ENCODE measurements at places on chromosomes 1 and 21.

DNA sequence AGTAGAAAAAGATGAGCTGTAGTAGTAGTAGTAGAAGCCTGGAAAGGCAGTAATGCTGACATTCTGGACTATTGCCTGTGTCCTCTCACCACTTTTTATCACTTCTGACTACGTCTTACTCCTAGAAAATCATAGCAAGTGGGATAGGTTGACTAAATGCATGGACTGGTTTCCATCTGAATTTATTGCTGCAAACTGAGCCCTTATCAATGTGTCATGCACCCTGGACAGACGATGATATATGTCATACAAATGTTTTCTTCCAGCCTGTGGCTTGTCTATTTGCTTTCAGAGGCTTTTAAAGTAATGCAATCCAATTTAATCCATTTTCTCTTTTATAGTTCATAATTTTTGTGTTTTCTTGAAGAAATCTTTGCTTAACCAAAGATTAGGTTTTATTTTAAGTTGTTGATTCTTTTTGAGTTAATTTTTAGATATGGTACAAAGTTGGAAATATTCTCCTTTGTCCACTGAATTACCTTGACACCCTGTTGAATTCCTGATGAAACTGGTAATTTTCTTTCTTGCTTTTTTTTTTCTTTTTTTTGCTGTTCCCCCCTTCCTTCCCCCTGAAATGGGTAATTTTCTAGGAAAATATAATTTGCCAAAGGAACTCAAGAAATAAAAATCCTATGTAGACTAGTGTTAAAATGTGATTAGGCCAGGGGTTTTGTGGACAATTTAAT is 47.1 kb downstream of the PHACTR4 start:
- no peak for DNase-seq

- no peak for DNase-seq
These were observed 120.4 kb downstream of the TOMM20 start for GRCh38 chr1:235008239-235008638.

GRCh38 chr1:198970916-198971315 is 332.1 kb downstream of the PTPRC start:
- DNase-seq, result no peak

- no peak for DNase-seq
These were observed 334.8 kb upstream of the KAZN start for GRCh38 chr1:14263671-14264070.

DNA sequence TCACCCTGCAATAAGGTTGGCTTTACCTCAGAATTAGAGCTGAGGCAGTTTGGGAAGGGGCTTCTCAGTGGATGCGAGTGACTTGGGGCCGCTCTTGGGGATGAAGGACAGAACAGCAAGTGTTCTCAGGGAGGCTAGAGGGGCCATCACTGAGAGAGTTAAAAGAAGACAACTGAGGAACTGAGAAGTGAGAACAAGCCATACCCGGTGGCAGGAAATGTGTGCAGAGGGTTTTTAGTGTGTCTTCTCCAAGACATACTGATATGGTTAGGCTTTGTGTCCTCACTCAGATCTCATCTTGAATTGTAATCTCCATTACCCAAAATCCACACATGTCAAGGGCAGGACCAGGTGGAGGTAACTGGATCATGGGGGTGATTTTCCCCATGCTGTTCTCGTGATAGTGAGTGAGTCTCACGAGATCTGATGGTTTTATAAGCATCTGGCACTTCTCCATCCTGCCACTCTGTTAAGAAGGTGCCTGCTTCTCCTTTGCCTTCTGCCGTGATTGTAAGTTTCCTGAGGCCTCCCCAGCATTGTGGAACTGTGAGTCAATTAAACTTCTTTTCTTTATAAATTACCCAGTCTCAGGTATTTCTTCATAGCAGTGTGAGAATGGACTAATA is 75.8 kb downstream of the PCBP3 start:
- DNase-seq, result no peak

DNA sequence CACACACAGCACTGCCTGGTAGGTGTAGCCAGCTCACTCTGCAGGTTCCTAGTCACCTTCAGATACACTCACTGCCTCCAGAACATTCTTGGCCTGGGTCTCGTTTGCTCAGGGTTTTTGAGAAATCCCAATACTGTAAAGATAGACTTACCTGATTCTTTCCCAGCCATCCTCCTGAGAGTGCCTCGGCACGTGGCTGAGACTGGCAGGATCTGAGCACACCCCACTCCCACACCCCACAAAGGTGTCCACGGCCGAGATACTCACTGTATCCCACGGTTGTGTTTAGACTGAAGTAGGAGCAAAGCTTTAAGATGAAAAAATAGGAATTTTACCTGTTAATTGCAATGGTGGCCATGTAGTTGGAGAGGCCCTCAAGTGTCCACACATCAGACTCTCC is 33.4 kb downstream of the SNAP47 start:
- no peak for DNase-seq

GRCh38 chr21:18545908-18546307 is 142.3 kb upstream of the TMPRSS15 start:
- DNase-seq, result no peak

GRCh38 chr1:68820151-68820550 is 323.3 kb upstream of the DEPDC1 start:
- no peak for DNase-seq

DNA sequence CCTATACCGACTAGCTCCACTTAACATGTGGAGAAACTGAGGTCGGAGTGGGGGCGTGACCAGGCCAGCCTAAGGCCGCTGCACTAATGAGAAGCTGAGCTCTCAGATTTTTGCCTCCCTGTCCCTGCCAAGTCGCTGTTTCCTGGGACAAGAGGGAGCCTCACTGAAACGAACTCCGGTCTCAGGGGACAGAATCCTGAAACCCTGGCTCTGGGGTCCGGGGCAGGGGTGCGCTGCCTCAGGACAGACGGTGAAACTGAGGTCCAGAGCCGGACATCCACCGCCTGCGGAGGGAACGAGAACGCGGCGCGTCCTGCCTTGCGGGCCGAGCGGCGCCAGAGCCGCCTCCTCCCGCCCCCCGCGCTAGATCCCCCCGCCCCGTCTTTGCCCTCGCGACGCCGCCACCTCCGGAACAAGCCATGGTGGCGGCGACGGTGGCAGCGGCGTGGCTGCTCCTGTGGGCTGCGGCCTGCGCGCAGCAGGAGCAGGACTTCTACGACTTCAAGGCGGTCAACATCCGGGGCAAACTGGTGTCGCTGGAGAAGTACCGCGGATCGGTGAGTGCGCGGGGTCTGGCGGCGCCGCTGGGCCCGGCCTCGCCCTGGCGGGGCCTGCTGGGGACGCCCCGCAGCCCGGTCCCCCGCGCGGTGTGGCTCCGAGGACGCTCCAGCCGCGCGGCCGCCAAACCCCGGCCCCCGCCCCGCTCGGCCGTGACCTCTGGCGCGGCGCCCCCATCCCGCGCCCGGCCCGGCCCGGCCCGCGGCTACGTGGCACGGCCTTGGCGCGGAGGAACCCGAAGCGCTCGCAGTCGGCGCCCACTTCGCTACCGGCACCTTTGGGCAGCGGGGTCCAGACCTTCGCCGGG is at the start of gene GPX7:
Gene GPX7 (plus strand): TSS at position 381 of the 865 bp plus-strand sequence. CDS start 39 bp downstream, at position 420.
- no peak for DNase-seq

DNA sequence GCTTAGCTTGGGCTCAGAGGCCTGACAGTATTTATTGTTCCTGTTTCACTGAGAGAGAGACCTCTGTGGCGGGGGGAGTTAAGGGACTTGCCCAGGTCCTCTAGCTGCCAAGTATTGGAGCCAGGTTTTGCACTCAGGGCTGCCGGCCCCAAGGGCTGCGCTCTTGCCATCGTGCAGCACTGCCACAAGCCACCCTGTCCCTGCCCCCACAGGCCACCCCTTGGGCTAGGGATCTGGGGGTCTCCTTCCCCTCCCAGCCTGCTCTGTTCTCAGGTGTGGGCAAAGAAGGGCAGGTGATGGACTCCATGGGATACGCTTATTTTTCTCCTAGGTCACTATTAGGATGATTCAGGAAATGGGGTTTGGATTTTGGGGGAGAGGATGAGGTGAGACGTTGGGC is 8.7 kb downstream of the KIAA1614 start:
- DNase-seq, result no peak

DNA sequence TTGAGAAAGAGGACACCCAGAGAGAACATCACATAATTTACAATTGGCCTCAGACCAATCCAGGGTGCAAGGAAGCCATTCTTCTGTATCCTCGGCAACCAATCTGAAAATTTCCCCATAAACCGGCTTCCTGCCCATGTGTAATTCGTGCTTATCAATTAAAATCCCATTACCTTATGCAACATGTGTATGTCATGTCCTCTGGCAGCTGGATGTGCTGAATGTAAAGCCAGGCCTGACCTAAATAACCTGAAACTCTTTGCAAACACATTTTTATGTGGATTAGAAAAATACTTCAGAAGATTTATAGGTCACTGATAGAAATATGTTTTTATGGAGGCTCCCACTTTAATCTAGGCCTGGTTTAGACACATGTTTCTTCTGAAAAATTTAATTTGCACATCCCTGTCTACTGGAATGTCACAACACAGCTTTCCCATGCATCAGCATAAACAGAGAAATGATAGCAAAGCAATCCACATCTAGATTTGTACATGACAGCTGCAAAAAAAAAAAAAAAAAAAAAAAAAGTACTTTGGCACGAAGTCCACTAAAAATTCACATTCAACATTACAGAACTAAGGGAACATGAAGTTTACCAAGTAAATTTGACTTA is 69.4 kb upstream of the SAMSN1 start:
- no peak for DNase-seq

DNA sequence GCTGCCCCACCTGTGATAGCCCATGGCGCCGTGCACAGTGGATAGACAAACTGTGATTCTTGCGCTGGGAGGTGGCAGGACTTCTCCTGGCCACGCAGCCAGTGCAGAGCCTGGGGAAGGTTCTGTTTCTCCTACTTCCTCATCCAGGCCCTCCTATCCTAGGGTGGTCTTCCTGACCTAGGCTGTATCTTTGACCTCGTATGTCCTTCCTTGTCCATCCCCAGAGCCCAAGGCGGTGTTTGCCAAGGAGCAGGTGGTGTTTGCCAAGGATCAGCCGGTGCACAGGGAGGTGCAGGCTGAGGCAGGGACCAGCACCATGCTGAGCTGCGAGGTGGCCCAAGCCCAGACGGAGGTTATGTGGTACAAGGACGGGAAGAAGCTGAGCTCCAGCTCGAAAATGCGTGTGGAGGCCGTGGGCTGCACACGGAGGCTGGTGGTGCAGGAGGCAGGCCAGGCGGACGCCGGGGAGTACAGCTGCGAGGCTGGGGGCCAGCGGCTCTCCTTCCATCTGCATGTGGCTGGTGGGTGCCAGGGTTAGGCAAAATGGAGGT is 63.9 kb downstream of the OBSCN start:
- DNase-seq, result no peak

DNA sequence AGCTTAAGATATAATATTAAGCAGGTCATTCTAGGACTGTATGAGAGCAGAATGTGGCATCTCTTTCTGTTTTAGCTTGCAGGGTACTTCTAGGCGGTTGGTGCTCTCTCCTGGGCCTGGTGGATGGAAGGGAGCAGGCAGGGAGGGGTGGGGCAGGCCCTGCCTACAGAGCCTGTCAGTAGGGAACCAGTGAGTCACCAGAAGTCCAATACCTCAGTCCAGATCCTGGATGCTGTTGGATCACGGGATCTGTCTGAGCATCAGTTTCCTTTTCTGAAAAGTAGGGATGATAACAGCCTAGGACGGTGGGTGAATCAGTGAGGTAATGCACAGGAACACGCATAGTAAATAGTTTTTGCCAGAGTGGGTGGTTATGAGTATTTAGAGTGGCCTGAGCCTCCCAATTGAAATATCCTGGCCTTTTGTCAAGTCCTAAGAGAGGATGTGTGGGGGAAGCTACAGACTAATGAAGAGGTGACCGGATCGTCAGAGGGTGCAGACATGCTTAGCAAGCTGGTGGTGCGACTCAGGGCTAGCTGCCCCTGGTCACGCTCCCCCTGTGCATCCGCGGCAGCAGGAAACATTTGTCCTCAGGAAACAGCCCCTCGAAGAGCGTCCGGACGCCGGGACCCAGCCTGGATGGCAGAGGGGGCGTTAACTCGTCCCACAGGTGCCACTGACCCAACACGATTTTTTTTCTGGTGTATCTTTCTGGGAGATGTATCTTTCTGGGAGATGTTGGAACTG is 23.9 kb downstream of the NAV1 start:
- DNase-seq, result peak; percentile 90

GRCh38 chr1:173554089-173554488 is 48.8 kb downstream of the SLC9C2 start:
- DNase-seq, result no peak

DNA sequence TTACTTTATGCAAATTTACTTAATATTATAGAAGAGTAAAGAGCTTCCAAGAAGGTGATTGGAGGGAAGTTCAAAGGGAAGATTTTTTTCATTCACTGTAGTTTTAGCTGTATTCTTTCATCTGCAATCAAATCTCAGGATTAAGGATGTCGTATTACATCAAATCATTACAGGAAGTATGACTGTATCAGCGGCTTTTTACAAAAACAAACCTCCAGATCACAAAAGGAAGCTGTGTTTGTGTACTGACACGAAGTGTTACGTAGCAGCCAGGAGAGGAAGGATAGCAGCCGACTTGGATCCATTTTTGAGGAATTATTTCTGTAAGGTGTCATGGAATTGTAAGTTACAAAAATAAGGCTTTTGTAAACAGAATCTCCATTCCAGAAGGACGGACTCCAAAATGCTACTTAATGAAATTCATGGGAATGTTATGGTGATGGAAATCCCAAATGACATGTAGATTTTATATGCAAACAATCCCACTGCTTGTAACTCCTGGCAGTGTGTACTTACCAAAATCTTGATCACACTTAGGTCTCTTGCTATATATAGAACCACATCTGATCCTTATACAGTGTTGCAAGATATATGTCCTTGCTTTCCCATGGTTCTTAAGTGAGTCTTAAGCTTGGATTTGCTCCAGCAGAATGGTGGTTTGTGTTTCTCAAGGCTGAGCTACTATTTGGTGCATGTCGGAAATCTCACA is 49.8 kb downstream of the KCNJ15 start:
- peak; percentile 39 for DNase-seq

- DNase-seq, result no peak
These were observed 232.1 kb upstream of the KAZN start for GRCh38 chr1:14366091-14367018.

DNA sequence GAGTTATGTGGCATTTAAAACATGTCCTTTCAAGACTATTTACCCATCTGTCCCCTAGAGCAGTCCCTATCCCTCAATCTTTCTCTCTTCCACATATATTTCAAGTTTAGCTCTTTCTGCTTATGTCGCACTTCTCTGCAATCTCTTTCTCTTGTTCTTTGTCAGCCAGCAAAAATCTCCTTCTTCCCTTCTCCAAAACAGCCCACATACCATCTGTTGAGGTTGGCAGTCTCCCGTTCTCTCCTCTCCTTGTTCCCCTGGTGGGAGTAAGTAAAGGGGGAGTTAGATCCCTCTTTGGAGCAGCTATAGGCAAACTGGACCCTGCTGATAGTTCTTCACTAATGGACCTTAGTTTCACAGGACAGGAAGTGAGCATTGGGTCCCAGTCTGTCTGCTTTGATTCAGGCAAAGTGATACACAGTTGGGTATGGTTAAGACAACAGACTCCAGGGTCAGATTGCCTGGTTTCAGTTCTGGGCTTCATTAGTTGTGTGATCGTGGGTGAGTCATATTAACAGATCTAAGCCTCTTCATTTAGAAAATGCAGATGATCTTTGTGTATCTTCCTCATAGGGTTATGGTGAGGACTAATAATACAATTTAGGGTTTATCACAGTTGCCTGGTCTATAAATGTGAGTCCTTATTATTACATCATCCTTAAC is 19.7 kb downstream of the BRINP2 start:
- DNase-seq, result no peak

- DNase-seq, result no peak
These were observed 12.4 kb downstream of the SLC30A1 start for GRCh38 chr1:211566431-211567025.
